Esophagus squamous epithelium (tissue), 5 donors: ENCODE measurements at places on chromosomes 3 and 15. TPM values are rescaled to one million over a fixed set of nuclear protein-coding genes. Genes with fewer than 3 reads are reported as not detected.

- DNase-seq: no peak
These were observed 158.2 kb downstream of the NUP210 start for GRCh38 chr3:13261892-13262291.

Gene ACAN
- total RNA-seq: 0.76 TPM

Gene STRA6
- total RNA-seq: 0.76 TPM

DNA sequence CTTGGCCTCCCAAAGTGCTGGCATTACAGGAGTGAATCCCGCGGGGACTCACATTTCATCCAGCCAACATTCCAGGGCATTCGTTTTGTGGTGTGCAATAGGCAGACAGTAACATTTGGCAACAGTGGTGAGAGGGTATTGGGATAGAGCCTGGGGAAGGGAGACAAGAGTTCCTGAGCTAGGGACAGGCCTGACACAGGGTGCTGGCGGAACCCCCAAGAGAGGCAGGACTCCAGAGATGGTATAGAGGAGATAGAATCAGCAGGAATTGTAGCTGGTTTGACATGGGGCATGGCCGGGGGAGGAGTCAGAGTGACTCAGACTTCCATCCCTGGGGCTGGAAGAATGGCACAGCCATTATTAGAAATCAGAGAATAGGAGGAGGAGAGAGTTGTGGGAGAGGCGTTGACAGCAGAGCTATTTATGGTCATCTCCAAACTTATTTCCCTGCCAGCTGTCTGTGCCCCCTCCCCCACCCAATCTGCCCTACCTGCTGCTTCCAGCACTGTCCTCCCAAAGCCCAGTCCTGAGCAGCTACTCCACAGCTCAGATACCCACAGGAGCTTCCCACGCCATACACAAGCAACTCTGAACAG is 4.4 kb upstream of the IDH2 start:
- no peak for DNase-seq

- no peak for DNase-seq
These were observed 283.8 kb downstream of the C3orf38 start for GRCh38 chr3:88433568-88433967.

GRCh38 chr3:128563439-128563838 is 70.4 kb upstream of the GATA2 start:
- no peak for DNase-seq

DNA sequence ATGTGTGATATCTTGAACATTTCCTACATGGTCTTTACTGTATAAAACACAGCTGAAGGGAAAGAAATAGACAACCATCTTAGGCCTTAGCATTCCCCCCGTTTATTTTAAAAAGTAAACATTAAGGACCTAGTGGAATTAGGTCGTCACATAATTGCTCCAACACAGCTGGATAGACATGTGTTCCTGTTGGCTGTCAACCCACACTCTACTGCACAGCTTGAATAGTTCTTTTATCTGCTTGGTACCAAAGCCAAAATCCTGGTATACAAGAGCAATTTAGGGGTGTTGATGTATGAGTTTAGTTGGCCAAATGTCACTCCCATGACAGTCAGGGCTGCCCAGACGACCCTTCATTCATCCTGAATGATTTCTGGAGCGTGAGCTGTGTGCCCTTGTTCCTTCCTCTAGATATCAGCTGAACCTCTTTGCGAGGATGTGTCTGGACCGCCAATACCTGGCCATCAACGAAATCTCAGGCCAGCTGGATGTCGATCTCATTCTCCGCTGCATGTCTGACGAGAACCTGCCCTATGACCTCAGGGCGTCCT is 179.7 kb downstream of the ITPR1 start:
- DNase-seq: no peak

Gene ZNF621
- total RNA-seq: 5.1 TPM

DNA sequence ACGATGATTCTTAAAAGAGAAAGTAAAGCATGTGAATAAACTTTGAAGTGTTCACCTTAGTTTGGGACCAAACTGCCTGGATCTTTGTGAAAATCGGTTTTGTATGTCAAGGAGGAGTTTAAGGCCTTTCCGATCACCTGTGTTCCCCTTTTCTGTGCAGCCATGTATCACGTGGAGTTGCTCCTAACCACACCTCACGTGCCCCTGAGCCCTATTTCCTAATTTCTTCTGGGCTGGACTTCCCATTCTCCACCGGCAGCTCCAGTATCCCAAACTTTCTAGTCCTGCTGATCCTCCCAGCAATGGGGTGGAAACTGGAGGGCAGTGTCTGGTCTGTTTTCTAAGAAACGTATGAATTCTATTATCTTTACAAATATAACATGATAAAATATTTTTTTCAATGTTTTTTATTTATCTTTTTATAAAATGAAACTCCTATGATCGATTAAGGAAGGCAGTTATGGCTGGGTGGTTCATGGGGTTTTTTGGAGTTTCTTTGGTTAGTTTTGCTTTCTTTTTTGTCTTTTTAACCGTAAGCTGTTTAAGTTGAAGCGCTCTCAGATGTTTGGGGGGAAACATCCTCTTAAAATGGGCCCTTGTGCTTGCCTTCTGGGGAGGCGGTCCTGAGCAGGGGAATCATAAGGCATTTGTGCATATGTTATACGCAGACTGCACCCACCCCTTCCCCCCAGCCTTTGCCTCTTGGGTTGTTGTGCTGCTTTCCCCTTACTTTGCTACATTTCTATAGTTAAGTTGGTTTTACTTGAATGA is 43.6 kb upstream of the WWTR1 start:
- DNase-seq: no peak

Gene TNFAIP8L3
- total RNA-seq: 13.1 TPM

Gene BTBD1
- total RNA-seq: 56.0 TPM

GRCh38 chr3:3800080-3800455 is 837 bp downstream of the LRRN1 start:
- no peak for DNase-seq

Gene ZNF774
- total RNA-seq: 1.7 TPM

DNA sequence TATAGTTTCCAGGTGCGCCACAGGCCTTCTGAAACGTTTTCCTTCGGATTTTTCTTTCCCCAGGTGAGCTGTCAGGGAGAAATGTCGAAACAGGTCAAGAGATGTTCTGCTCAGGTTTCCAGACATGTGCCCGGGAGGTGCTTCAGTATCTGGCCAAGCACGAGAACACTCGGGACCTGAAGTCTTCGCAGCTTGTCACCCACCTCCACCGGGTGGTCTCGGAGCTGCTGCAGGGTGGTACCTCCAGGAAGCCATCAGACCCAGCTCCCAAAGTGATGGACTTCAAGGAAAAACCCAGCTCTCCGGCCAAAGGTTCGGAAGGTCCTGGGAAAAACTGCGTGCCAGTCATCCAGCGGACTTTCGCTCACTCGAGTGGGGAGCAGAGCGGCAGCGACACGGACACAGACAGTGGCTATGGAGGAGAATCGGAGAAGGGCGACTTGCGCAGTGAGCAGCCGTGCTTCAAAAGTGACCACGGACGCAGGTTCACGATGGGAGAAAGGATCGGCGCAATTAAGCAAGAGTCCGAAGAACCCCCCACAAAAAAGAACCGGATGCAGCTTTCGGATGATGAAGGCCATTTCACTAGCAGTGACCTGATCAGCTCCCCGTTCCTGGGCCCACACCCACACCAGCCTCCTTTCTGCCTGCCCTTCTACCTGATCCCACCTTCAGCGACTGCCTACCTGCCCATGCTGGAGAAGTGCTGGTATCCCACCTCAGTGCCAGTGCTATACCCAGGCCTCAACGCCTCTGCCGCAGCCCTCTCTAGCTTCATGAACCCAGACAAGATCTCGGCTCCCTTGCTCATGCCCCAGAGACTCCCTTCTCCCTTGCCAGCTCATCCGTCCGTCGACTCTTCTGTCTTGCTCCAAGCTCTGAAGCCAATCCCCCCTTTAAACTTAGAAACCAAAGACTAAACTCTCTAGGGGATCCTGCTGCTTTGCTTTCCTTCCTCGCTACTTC is 3.8 kb downstream of the BHLHE40 start:
- no peak for DNase-seq

Gene WDR72
- total RNA-seq: 0.04 TPM

- no peak for DNase-seq
These were observed 24.0 kb upstream of the SPTBN5 start for GRCh38 chr15:41917767-41918430.

Gene MCTP2
- 11.2 TPM for total RNA-seq

Gene C3orf85
- total RNA-seq: not detected

- no peak for DNase-seq
These were observed 108.2 kb downstream of the EOMES start for GRCh38 chr3:27613846-27614500.

DNA sequence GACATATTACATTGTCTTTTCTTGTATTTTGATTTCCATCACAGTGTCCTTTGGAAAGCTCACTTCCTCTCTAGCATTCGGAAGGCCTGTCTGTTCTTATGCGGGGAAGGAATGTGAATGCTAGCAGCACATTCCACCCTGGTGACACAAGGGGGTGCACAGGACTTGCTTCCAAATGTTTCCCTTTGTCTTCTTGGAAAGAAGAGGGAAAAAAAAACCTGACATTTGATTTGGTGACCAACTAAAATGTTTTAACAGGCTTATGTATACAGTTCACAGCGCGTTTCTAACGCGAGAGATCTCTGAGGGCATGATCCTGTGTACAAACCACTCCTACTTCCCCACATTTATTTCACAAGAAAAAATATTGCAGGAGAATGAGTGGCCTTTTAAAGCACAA is 107.6 kb upstream of the FXR1 start:
- no peak for DNase-seq

Gene SNX22
- not detected for total RNA-seq

Gene TMCO5A
- total RNA-seq: not detected

GRCh38 chr15:40053831-40054604 is 15.0 kb upstream of the SRP14 start:
- DNase-seq: no peak

Gene ISLR
- 2.9 TPM for total RNA-seq

Gene LRTM1
- total RNA-seq: not detected

DNA sequence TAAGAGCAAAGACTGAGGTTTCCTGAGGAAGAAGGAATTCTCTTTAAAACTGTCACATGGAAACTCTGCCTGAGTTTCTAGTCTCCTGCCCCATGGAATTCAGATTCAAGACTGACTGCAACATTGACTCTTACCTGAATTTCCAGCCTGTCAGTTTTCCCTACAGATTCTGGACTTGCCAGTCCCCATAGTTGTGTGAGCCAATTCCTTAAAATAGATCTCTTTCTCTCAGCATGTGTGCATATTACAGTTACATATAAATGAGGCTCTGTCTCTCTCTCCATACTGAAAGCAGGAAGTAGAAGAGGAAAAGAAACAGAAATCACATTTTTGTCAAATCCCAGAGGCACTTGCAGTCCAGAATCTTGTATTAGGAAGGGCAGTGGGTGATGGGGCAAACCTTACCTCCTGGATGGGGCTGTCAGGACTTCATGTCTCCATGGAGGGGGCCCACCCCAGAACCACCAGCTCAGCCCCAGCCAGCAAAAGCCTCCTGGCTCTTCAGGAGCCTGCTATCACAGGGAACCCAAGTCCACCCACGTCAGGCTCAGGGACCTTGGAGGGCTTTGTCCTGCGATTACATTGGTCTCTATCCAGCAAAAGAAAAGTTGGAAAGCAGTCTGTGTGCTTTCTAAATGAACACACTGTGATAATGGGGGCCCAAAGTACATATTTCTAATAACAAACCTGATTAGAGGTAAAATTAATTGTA is 18.8 kb upstream of the GOLGA8J start:
- no peak for DNase-seq

- no peak for DNase-seq
These were observed 7.7 kb upstream of the RFT1 start for GRCh38 chr3:53137835-53138446.

- no peak for DNase-seq
These were observed 106.5 kb upstream of the CTNNB1 start for GRCh38 chr3:41092844-41093243.

DNA sequence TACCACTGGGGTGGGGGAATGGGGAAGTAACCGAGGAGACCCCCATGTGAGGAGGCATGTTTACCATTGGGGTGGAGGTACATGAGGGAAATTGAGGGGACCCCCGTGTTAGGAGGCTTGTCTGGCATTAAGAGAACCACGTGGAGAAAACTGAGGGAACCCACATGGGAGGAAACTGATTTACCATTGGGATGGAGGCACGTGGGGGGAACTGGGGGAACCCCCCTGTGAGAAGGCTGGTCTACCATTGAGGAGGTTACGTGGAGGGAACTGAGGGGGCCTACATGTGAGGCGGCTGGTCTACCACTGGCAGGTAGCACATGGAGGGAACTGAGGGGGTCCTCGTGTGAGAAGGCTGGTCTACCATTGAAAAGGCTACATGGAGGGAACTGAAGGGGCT is 159.4 kb downstream of the FBLN2 start:
- DNase-seq: no peak

Gene CBLB
- total RNA-seq: 17.4 TPM

Gene MYLK
- 31.4 TPM for total RNA-seq

DNA sequence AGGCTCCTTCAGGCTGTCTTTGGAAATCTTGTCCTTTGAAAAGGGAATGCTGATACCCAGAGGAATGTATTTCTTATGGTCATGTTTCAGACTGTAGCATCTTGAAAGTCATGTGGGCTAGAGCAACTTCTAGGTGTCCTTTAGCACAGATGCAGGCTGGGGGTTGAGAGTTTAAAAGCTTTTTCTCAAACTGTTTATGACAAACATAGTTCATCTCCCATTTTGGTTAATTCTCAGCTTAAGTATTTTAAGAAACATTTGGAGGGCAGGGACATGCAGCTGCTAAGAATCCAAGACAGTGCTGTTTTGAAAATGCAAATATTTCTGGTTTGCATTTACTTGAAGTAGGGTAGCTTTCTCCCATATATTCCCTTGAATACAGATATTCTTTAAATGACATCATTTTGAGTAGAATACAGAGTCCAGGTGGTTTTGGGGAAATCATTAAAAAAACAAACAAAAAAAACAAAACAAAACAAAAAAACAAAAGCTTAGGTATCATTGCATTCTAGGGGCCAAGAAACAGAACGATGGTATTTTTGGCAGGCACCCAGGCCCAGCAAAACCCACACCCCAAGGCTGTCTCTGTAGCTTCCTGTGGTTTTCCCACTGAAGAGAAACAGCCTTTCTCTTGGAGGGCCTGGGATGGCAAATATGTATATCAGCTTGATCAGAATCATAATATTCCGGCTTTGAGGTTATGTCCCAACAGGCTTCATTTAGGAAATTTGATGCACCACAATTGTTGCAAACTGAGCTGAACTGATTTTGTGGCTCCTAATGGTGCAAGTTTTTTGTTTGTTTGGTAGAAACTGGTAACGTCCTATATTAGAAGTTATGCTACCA is 120.0 kb downstream of the ATG7 start:
- no peak for DNase-seq

DNA sequence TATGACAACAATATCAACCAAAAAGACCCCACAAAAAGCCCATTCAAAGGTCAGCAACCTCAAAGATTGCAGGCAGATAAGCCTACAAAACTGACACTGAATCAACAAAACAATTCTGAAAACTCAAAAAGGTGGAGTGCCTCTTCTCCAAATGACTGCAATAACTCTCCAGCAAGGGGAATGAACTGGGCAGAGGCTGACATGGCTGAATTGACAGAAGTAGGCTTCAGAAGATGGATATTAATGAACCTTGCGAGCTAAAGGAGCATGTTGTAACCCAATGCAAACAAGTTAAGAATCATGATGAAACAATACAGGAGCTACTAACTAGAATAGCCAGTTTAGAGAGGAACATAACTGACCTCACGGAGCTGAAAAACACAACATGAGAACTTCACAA is 20.4 kb upstream of the SLC25A38 start:
- DNase-seq: no peak
